ENCODE measurements at places on chromosomes 12 and 14.

GRCh38 chr14:33529787-33530757, 420.8 kb downstream of the EGLN3 start:
- DNase-seq, result no peak

- DNase-seq, result no peak
Measured at GRCh38 chr12:69225251-69225910, 14.0 kb upstream of the CPSF6 start.

DNA sequence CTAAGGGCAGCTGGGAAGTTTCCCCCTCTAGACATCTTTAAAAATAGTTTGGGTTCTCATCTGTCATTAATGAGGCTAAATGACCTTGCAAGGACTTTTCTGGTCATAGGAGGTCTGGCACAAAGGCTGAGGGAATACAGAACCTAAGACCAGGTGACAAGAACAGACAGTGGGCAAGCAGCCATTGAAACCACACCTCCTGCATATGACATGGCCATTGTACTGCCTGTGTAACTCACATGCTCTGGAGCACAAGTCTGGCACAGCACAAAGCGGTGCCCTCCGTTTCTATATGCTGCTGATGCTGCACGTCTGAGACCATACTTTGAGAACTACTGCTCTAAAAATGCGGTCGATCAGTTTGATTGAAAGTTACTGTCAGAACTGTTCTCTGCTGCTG, 143.3 kb downstream of the APAF1 start:
- no peak for DNase-seq

DNA sequence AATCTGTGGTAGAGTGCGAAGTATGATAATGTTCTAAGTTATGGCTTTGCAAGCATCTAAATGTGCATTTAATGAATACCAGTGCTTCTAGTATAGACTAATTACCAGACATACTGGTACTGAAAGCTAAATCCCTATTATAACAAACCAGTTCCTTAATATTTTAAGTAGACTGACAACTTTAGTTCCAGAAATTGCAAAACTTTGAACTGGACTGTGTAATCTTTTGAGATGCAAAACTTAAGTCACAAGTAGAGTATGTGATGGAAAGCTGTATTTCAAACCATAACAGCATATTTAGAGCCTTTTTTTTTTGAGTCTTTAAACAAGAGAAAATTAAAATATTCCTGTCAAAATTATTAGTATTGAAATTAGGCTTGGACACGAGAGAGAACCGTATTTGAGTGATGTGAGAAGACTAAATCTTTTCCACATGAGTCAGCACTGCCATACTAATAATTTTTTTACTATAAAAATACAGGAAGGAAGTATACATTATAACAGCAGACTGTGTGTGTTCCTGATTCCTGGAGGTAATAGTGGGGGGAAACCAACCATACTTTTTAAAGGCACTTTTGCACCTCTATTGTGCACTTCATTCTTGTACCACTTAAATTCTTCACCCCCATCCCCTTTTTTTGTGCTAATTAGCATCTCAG, 45.5 kb downstream of the PPM1A start:
- DNase-seq, result no peak

DNA sequence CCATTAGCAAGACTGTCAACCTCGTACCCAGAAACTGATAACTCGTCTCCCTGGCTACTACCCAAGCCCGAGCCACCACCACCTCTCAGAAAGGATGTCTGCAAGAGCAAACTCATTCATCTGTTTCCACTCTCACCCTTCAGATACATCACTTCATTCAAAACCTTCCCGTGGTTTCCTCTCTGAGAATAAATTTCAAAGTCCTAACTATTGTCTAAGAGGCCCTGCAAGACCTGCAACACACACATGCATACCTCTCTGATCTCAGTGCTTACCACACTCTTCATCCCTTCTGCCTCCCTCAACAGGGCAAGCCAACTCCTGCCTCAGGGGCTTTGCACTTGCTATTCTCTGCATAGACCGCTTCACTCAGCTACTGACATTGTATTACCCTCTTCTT, 40.6 kb downstream of the PPP1R13B start:
- DNase-seq, result no peak

GRCh38 chr12:8689681-8690080, 8.1 kb upstream of the RIMKLB start:
- DNase-seq, result peak; percentile 54

- no peak for DNase-seq
Measured at GRCh38 chr14:35766700-35767082, 42.4 kb downstream of the RALGAPA1 start.

GRCh38 chr12:76007640-76008039, 23.9 kb downstream of the PHLDA1 start:
- DNase-seq, result peak; percentile 93

DNA sequence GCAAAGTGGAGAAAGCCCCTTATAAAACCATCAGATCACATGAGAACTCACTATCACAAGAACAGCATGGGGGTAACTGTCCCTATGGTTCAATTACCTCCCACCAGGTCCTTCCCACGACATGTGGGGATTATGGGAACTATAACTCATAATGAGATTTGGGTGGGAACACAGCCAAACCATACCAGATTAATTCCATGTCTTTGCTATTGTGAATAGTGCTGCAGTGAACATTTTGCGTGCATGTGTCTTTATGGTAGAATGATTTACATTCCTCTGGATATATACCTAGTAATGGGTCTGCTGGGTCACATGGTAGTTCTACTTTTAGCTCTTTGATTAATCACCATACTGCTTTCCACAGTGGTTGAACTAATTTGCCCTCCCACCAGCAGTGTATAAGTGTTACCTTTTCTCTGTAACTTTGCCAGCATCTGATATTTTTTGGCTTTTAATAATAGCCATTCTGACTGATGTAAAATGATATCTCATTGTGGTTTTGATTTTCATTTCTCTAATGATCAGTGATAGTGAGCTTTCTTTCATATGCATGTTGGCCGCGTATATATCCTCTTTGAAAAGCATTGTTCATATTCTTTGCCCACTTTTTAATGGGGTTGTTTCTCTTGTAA, 29.7 kb upstream of the SAV1 start:
- no peak for DNase-seq

DNA sequence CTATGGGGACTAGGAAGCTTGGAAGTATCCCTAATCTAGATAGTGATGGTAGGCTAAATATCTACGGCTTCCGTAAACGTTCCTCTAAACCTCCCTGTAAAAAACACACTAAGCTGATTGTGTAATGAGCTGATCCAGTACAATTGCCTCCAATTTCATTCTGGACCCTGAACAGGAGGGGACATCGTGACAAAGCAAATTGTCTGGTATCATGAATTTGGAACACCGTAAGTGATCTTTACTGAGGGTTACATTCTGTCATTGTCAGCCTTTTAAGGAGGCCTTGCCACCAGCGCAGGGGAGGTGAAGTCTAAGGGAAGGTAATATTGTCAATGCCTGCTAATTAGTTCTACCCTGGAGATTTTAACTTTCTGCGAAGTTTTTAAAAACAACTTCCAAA, 487 bp upstream of the MGST1 start:
- DNase-seq, result no peak

DNA sequence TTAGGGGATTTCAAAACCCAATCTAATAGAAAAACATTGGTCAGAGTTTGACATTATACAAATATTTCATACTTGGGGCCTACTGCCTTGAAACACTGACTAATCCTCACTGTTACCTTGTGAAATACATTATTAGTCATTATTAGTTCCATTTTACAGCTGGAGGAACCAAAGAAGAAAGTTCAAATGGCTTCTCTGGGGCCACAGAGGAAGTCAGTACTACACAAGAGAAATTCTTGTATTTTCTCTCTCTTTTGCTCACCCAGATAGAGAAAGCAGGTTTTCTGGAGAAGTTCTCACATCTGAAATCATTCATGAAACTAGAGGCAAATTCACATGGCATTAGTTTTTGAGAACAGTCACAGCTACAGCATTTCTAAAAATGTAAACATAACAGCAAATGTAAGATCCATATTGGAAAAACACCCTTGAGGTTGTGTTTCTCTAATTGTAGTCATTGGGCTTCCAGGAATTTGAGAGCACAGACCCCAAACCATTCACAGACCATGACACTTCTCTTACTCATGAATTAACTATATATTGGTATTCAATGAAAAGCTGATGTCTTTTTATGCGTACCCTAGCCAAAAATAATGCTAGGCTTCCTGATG, 83.0 kb downstream of the LLPH start:
- DNase-seq, result no peak

GRCh38 chr12:100225491-100225890, 24.9 kb downstream of the ACTR6 start:
- DNase-seq, result no peak

- no peak for DNase-seq
Measured at GRCh38 chr14:54354968-54355641, 41.7 kb upstream of the CDKN3 start.

DNA sequence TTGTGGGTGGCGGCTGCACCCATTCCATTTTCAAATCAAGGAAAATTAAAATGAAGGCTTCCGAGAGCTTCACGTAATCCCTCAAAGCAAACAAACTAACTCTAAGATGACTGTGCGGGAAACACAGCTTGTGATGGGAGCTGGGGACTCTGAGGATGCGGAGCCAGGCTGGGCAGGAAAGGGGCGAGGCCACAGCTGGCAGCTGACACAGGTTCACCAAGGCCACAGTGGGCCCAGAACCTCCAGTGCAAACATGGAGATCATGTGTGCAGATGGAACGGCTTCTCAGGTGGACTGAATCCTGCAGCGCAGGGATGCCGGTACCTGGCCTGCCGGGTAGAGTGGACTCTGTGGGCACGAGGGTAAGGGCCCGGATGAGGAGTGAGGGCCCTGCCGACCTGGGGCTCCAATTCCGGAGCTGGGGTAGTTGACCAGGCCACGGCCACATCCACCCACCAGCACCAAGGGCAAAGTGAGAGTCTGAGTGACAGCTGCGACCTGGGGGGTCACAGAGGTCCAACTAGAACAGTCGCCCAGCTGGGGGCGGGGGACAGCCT, 19.2 kb upstream of the BTBD6 start:
- DNase-seq, result no peak

DNA sequence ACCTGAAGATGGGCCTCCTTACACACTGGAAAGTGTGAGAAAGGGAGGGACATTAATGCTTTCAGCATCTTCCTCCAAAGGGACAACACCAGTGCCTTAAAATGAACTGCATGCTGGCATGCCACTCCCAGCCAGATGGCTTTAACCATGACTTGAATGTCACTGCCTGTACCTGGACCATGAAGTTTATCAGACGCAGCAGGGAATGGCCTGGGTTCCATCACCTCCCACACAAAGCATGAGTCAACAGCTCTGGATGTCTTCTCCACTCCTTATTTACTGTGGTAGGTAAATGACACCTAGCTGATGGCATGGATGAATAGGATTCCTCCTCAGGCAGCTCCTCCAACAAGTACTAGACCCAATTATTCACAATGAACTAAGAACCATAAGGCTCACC, 645.6 kb downstream of the SOX5 start:
- DNase-seq, result no peak

DNA sequence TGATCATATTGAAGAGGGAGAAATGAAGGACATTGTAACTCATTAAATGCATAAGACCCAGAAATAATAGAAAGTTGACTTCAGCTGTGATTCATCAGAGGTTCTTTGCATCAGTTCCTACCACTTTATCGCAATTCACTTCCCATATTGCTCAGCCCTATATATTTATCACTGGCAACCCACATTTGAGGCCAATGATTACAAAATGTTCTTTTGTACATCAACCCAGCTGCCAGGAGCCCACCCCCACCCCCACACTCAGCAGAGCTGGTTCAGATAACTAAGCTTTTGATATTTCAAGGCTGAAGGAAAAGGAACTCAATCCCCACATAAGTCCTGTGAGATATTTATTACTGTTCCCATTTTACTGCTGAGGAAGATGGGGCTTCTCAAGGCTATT, 51.2 kb upstream of the TMPO start:
- DNase-seq, result no peak

DNA sequence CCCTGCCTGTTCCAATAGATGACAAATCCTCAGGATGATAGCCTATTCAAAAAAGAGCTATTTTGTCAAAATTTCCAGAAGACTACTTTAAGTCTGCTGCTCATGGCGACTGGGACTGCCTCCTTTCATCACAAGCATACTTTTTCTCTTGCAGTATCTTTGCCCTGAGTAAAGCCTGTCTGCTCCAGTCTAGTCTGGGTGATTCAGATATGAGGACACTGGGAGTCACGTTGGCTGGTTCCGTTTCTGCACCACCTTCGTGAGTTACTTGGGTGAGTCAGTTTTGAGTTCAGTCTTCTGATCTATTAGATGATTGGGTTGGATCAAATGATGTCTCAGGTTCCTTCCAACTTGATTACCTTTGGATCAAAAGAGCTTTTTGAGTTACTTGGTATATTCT, 301.3 kb upstream of the STXBP6 start:
- DNase-seq, result no peak

- peak; percentile 12 for DNase-seq
Measured at GRCh38 chr12:66508025-66508424, 170.9 kb downstream of the GRIP1 start.

DNA sequence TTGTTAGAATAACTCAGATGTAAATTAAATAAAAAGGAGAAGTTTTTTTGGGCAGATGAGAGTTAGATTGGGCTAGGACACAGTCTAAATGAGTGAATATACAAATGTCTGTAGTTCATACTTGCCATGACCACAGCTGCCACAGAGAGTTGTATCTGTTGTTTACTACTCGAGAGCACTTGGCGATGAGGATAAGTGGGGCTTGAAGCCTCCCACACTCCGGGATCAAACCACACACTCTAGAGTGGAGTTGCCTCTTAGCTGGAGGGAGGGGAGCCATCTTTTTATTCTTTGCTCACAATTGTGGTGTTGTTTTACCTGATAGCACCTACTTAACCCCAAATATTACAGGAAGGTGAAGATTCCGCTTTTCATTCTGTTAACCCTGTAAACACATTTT, 27.5 kb downstream of the BEST3 start:
- no peak for DNase-seq

DNA sequence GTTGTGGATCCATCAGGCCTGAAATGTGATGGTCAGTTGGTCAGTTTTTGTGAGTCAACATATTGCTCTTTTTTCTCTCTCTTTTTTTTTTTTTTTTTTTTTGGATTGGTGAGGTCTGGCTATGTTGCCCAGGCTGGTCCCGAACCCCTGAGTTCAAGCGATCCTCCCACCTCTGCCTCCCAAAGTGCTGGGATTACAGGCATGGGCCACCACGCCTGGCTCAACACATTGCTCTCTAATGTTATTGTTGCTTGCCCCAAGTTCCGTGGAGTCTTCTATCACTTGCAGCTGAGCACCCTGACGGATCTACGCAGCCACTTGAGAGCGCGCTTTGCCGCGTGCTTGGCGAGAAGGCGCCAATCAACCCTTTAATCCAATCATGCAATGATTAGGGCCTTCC, 69.5 kb upstream of the DIO3 start:
- DNase-seq, result no peak

- DNase-seq, result no peak
Measured at GRCh38 chr12:15956010-15956409, 44.9 kb downstream of the DERA start.

GRCh38 chr12:42458575-42458974, 131.0 kb downstream of the PRICKLE1 start:
- DNase-seq, result no peak

GRCh38 chr14:22838631-22839041, 2.3 kb downstream of the MMP14 start:
- DNase-seq, result peak; percentile 49

- DNase-seq, result no peak
Measured at GRCh38 chr14:53032161-53032803, 81.4 kb upstream of the FERMT2 start.

Data from mesendoderm (in vitro differentiated cells).